B cell (primary cell): ENCODE measurements at places on chromosomes 11 and 22. TPM values are rescaled to one million over a fixed set of nuclear protein-coding genes. Genes with fewer than 3 reads are reported as not detected.

The FXYD6 gene
- polyA plus RNA-seq = 0.35 TPM in 1 of 2 replicates, not detected in the other

The DKK3 gene
- 0.33 TPM in 1 of 2 replicates, not detected in the other for polyA plus RNA-seq

GRCh38 chr11:129035244-129035643 lies 92.6 kb upstream of the TP53AIP1 start:
- no peak for DNase-seq

- peak; percentile 84 for DNase-seq
These were observed 1.8 kb downstream of the SRSF8 start for GRCh38 chr11:95068549-95068948.

GRCh38 chr22:43411869-43412807 lies at the start of gene MPPED1:
Gene MPPED1 (plus strand): TSS chr22:43412014. CDS start chr22:43424986, 12,972 bp downstream.
- DNase-seq = no peak
